ENCODE measurements at places on chromosomes 5 and 9.
A peak's percentile ranks its signal among the peaks of the same experiment; 100 is the strongest.

DNA sequence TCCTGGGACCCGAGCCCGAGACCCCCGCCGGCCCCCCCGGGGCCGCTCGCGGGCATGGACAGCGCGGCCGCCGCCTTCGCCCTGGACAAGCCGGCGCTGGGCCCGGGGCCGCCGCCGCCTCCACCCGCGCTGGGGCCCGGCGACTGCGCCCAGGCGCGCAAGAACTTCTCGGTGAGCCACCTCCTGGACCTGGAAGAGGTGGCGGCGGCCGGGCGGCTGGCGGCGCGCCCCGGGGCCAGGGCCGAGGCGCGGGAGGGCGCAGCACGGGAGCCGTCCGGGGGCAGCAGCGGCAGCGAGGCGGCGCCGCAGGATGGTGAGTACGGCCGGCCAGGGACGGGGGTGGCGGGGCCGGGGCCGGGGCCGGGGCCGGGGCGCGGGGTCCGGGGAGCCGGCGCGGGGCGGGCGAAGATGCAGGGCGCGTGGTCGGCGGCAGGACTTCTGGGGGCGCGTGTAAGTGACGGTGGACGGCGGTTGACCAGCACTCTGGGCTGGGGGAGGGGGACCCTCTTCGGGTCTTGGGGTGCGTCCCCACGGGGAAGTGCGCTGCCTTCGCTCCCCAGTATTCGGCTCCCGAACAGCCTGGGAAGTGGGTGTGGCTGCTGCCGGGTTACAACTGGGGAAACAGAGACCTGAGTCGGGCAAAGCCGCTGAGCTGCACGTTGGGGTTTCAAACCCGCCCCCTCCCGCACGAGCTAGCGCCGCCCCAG, 520 bp downstream of the PRRX2 start:
- no peak for DNase-seq

- no peak for DNase-seq
Observed at GRCh38 chr9:113011911-113012381, at the start of gene ZNF883. Gene ZNF883, minus strand, starts transcription at chr9:113012192.

- DNase-seq = no peak
Observed at GRCh38 chr9:109475526-109475925, 22.6 kb downstream of the PTPN3 start.

- DNase-seq = no peak
Observed at GRCh38 chr5:121890297-121890858, 38.7 kb downstream of the FTMT start.

GRCh38 chr9:114007991-114008666, 70.0 kb downstream of the AMBP start:
- DNase-seq = no peak

DNA sequence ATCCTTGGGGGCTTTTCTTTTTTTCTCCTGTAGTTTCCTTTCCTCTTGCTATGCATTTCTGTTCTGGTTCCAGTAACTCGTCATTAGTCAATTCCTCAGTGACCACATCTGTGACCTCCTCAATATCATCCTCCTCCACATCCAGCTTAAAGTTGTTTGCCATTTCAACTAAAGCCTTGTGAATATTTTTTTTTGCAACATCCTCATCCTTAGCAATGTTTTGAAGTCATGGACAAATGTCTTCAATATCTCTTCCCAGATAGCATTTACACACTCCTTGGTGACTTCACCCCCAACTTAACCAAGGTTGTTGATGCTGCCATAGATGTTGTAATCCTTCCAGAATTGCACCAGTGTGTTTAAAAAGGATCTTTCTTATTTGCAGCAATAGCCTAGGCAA, 14.7 kb upstream of the ADRB2 start:
- DNase-seq = no peak

GRCh38 chr5:95858023-95858461, 35.5 kb upstream of the GLRX start:
- DNase-seq = peak; percentile 65

GRCh38 chr9:121675969-121676822, 24.8 kb downstream of the DAB2IP start:
- DNase-seq = no peak

DNA sequence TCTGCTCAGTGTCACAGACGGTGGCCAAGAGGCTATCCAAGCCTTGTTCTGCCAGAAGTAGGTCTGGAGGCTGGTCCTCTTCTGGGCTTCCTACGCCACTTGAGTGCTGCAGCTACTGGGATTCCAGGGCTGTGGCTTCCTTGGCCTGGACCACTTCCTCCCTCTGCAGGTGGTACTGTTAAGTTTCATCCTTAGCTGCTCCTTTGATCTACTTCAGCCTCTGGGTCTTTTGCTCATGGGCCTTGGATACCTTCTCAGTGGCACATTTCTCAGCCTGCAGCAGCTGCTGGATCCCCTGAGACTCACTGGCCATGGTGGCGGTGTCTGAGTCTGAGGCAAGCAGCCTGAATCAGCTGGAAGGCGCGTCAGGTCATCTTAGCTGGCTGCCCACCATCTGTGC, 10.3 kb downstream of the CNOT8 start:
- no peak for DNase-seq

DNA sequence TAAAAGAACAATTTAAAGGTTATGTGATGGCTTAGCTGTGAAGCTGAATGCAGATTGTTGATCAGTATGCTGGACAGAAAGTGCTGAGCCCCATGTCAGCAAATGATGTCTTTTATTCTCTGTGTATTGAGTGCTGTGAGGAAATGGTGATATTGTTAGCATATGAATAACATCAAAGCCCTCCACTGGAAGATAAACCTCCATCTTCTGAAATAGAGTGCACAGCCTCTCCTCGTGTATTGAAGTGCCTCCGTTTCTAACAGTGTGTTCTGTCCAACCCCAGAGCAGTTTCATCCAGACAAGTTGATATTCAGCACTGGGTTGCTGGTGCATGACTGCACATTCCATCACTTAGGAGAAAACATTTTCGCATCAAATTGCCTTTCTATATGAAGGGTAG, 242.9 kb downstream of the CSNK1G3 start:
- no peak for DNase-seq

GRCh38 chr5:91070761-91071550, 312.2 kb downstream of the ARRDC3 start:
- no peak for DNase-seq

DNA sequence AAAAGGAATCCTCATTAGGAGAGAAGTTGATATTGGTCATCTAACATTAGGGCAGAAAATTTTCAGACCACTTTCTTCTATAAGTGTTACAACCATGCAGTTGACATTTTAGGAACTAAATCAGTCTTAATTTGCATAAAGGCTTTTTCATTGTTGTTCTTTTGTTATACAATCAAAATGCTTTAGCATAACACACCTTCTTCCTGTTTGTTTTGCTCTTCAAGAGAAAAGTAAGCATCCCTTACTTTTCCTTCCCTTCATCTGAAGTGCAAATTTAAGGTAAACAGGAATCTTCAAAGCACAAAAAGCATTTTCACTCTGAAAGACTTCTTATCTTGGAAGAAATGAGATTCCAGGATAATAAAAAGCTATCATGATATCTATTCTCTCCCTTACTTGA, 273.6 kb downstream of the PTPRD start:
- DNase-seq = no peak

DNA sequence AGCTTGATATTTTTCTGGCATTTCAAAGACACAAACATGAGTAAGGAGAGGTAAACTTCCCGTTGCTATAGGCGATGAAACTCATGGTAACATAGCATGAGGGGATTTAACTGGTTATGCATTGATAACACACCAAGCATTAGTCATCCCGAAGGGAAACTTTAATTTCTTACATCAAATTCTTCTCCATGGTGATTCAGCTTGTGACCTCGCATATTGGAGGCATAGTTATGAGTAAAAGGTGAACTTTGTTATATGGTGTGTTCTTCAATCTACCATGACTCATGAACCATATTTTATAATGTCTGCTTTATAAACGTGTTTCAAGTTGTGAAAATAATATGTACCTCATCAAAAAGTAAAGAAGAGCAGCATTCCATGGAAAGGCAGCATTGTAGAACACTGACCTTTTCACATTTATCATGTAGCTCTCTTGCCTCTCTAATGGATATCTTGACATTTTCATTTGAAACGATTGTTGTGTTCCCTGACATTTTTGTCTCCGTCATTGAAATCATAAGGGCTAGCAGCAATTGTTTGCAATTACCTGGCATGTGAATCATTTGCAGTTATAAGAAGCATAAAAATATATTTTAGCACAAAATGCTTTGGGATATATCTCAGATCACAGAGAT, 491.8 kb downstream of the ANXA1 start:
- DNase-seq = no peak

GRCh38 chr5:77768978-77769377, 7.2 kb downstream of the TBCA start:
- DNase-seq = no peak

GRCh38 chr9:137160716-137161557, 8.9 kb downstream of the LRRC26 start:
- no peak for DNase-seq

DNA sequence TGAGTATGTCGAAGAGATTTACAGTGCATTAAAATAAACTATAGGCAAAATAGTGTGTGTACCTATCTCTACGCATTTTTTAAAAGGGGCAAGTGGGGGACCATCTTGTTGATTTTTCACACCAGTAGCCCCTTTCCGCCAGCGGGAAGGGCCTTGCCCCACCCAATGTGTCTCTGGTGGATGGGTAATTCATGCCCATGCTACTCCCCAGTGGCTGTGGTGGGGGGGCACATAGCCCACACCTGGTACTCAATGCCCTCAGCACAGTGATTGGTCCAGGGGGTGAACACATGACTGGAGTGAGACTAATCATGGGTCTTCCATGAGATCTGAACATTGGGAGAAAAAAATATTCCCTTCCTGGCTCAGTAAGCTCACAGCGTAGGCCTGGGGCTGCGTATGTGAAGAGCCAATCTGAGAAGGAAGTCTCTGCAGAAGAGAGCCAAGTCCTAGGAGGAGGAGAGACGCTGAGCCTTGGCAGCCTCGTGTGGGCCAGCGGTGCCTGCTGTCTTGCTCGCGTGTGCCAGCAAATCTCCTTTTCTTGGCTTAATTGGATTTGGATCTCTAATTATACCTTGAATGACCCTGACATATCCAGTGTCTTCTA, 103.4 kb downstream of the ADAMTS2 start:
- no peak for DNase-seq

- DNase-seq = no peak
Observed at GRCh38 chr5:150061538-150061995, 24.8 kb downstream of the CSF1R start.
